T-helper 2 cell (primary cell): ENCODE measurements at places on chromosomes 6 and 20.

DNA sequence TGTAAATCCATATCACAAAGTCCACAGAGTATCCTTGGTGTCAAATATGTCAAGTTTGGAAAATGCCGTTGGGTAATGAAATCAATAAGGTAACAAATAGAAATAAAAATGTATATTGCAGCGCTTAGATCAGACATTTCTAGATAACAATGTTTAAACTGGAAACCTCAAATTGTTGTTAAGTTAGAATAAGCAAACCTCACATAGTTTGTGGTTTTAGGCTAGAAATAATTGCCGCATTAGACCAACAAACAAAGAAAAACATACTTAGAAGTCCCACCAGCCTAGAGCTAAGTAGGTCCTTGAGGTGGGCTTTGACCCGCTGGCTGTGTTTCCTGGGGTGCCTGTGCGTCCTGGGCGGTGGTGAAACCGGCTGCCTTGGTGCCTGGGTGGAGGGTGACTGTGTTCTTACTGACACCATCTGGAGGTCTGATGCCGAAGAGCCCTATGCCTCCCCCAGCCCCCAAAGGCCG is 71.4 kb downstream of the DACT2 start:
- no peak for DNase-seq

DNA sequence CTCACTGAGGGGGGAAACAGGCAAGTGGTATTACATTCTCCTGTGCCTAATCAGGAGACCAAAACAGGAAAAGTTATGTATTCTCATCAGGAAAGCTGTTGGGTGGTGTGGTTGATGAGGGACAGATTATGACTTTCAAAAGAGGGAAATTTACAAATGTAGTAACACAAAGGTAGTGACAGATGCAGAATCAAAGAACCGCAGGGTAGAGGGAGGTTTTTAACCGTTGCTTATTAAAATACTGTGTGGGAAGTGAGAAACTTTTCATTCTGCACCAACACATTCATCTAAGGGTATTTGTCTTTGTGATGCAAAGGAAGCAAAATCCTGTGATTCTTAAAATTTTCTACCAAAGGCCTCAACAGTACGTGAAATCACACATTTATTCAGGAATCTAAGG is 288.2 kb upstream of the MAN1A1 start:
- DNase-seq = no peak

DNA sequence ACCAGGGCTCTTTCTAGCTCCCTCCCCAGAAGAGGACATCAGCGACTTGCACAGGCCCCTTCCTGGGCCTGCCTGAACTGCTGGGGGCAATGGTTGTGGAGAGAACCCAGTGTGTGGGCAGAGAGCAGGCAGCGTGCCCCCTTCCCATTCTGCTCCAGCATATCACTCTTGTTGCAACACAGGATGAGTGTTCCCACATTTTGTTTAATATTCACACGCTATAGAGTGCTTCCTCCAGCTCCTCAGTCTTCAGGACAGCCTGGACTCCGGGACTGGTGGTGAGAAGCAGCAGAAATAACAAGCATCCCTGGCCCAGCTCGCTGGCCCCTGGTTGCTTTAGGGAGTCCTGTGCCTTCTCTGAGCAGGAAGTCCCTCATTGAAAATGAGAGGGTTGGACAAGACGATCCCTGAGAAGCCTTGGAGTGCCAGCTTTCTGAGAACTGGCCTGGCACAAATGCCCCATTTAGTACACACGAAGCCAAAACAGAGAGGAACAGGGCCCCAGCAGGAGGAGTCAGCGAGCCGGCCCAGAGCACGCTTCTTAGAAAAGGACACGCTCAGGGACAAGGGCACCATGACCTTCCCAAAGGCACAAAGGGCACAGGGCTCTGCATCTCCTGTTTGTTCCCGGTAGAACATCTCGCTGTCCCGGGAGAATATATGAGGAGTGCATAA is 84.2 kb upstream of the FOXC1 start:
- no peak for DNase-seq

GRCh38 chr6:108492131-108492766 is 68.5 kb upstream of the FOXO3 start:
- no peak for DNase-seq

- no peak for DNase-seq
Measured at GRCh38 chr6:154848580-154848979, 115.4 kb downstream of the SCAF8 start.
